ENCODE measurements at places on chromosomes 13 and 19.

DNA sequence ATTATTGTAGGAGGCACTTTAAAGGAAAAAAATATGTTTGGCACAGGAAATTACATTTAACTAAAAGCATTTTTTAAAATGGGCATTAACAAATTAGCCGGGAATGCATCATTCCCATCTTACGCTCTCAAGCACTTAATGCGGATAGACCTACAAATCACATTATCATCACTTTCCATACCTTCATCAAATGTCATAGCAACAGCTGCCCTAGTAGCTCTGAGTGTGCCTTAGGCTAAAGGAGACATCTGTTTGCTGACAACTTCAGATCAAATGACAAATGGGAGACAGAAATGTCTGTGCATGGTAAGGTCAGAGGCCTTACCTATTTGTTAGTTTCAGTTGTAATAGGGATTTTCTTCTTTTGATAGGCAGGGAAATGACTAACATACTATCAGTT, 773.2 kb upstream of the SLC10A2 start:
- no peak for DNase-seq

DNA sequence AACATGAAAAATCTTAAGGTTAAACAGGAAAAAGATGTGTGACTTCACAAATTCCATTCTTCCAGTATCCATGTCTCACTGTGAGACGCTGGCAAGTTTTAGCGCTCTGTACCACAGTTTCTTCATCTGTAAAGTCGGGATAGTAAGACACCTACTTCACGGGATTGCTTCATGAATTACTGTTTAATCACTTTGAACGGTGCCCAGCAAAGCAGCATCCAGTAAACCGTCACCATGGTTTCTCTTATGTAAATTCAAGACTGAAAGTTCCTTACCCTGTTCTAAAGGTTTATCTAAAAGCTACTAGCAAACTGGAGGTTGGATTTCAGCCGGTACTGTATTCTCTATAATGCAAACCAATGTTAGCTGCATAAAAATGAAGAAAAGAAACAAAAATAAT, 53.5 kb downstream of the KATNAL1 start:
- DNase-seq: no peak

- DNase-seq: no peak
These were observed 85.0 kb downstream of the DOCK9 start for GRCh38 chr13:98892821-98893220.

GRCh38 chr19:43526884-43527859, at the start of gene ETHE1:
Gene ETHE1 (minus strand): TSS chr19:43527201. CDS start chr19:43527177, 24 bp downstream.
- DNase-seq: peak; percentile 79

- no peak for DNase-seq
These were observed 144.1 kb upstream of the MIR17HG start for GRCh38 chr13:91203430-91203829.

DNA sequence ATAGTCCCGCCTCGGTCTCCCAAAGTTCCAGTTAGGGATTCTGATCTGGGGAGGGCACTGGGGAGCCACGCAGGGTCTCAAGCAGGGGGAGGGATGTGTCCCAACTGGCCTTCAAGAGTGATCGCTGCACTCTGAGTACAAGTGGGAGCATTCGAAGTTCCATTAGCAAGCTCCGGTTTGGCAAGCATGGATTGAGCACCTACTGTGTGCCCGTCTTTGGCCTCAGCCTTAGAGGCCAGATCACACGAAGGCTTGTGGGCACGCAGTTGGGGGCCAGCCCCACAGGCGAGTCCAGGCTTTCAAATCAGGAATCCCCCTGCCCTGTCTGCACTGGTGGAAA, 32.1 kb upstream of the TCF3 start:
- DNase-seq: no peak

DNA sequence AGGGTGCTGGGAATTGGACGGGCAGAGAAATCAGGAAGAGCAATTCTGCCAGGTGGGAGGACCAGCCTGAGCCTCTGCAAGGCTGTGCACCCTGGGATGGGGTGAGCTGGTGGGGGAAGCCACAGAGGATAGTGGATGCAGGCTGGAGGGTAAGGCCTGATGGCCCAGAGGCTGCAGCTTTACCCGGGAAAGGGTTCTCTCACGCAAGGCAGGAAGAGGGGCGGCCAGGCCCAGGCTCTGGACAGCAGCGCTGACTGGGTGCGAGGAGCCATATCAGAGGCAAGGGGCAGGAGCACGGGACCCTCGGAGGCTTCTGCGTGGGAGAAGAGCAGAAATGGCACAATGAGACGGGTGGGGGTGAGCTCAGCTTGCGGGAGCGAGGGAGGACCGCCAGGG, 104.6 kb downstream of the SOX1 start:
- DNase-seq: no peak

- peak; percentile 1 for DNase-seq
These were observed 2541.1 kb downstream of the PCDH9 start for GRCh38 chr13:64688893-64689677.

- no peak for DNase-seq
These were observed 7.9 kb downstream of the INTS6 start for GRCh38 chr13:51444922-51445321.

DNA sequence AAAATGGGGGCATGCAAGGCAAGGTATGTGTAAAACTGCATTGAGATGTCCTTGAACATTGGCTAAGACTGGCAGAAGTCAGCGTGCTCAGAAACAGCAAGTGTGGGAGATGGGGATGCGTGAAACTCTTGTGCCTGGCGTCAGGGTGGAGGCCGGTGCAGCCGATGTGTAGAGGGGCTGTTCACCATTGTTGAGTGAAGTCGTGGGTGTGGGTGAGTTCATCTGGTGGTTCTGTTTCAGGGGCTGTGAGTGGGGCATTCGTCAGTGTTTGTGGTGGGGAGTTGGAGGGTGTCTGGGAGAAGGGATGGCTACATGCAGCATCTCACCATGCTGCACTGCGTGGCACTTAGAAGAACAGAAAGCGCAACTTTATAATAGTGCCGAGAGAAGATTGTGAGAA, 11.4 kb upstream of the MIA start:
- DNase-seq: no peak

DNA sequence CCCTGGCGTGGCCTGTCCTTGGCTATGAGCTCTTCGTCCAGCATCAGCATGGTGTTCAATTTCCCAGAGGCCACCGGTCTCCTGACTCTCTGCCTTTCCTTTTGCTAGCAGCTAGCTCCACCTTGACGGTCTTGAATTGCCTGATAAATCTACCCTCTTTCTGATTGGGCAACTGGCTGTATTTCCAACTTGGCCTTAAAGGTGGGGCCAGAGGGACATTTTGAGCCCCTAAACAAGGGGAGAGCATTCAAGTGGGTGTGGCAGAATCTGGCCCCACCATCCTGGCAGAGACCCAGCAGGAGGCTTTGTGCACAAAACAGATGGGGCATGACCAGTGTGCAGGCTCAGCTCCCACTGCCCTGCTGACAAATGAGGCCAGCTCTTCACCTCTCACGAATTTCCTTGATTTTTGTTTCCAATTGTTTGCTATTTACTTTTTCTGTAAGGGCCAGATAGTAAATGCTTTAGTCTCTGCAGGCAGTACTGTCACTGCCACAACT, 148.9 kb upstream of the VSTM2B start:
- DNase-seq: no peak

GRCh38 chr13:30479154-30479882, 13.6 kb upstream of the HMGB1 start:
- no peak for DNase-seq

Measured in hepatic stellate cell (primary cell).